ENCODE measurements at places on chromosomes 2 and 18.

DNA sequence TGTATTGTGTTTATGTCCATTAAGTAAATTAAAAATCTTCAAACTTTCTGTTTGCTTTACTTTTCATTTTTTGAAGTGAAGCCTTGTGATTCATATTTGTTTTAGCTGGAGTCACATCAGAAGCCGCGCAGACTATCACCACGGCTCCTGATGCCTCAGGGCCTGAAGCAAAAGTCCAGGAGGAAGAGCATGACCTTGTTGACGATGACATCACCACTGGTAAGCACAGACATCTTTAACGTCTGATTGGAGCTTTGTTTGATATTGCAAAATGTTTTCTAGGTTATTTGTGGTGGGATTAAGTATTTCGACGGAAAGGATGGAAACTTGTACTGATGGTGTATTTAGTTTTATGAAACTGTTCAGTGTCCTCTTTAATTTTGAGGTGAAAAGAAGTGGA, 164.8 kb downstream of the WDR7 start:
- DNase-seq: no peak

DNA sequence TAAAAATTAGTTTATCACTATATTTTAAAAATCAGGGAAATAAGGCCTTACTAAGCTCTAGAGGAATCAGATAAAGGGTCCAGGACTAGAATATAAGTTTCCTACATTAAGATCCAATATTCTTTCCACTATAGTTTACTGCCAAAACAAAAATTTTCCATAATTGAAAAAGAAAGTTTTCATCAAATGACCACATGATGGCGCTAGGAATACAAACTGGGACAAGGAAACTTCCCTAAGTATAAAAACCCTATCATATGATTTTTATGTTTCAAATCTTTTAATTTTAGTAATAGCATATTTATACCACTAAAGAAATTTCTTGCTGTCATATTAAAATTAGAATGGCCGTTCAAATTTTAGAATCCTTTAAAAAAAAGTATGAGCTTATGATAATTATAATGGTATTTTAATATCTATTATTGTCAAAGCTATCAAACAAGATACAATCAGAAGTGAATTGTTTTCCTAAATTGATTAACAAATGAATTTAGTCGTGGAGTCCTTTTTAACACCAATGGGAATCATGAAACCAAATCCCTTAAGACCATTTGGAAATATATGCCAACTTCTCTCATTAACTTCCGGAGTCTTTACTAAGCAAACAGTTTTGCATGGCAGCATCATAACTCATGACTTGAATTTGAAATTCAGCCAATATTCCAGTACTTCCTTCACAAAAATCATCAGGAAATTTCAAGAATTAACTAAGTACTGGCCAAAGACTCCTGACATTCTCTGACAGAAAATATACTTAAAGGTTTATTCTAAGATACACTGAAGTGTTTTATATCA, 70.3 kb downstream of the SCN1A start:
- DNase-seq: peak; percentile 45

- DNase-seq: no peak
These were observed 60.1 kb upstream of the SLC16A14 start for GRCh38 chr2:230128623-230129342.

GRCh38 chr18:8668381-8668780, 37.0 kb upstream of the MTCL1 start:
- no peak for DNase-seq

DNA sequence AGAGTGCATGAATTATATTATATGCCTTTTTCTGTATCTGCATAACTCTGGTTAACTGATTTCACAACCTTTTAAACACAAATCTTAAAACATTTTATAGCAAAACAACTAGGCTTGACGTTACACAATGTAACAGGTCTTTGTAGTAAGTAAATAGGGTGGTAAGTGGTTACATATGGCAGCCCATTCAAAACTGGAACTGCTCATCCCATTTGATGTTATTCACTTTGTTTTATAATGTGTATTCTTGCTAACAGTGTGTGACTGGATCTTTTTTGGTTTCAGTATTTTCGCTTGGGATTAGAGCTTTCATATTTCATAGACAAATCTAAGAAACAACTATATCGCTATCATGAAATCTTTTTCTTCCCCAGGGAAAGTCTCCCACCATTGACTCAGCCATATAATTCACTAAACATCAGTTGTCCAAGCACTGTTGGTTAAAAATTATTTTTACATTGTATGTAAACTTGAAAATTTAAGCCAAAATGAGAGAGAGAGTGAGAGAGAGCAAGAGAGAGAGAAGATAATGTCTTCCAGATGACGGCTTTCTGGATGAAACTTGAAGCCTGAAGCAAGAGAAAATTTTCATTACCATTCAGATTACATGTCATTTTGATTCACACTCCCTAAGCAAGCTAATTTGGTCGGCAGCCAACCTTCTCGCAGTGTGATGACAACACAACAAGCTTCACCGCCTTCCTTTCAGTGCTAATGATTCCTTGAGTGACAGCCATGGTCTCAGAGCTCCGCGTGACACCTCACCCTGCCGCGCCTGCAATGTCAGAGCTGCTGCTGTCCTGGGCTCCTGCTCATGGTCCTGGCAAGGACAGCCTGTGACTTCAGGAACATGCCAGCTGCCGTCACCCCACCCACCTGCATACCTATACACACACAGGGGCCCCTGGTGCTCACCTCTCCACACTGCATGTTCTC, 946.9 kb upstream of the SOX11 start:
- no peak for DNase-seq

DNA sequence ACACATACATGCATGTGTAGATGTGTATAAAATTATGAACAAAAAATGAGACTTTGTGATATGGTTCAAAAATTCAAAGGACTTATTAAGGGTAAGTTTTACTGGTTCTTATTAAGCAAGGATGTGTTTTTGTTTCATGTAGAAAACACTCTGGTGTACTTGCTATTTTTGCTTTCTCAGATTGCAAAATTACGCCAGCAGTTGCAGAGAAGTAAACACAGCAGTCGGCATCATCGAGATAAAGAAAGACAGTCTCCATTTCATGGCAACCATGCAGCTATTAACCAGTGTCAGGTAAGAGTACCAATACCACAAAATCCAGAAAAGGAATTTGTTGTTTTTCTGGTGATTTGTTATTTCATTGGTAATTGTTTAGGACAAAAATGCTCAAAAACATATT, 91.3 kb downstream of the FAM117B start:
- no peak for DNase-seq

- DNase-seq: no peak
These were observed 80.9 kb downstream of the SP100 start for GRCh38 chr2:230496891-230497290.

GRCh38 chr2:18961991-18962421, 372.6 kb upstream of the NT5C1B start:
- DNase-seq: no peak

GRCh38 chr2:160156100-160156499, 44.0 kb downstream of the ITGB6 start:
- no peak for DNase-seq

DNA sequence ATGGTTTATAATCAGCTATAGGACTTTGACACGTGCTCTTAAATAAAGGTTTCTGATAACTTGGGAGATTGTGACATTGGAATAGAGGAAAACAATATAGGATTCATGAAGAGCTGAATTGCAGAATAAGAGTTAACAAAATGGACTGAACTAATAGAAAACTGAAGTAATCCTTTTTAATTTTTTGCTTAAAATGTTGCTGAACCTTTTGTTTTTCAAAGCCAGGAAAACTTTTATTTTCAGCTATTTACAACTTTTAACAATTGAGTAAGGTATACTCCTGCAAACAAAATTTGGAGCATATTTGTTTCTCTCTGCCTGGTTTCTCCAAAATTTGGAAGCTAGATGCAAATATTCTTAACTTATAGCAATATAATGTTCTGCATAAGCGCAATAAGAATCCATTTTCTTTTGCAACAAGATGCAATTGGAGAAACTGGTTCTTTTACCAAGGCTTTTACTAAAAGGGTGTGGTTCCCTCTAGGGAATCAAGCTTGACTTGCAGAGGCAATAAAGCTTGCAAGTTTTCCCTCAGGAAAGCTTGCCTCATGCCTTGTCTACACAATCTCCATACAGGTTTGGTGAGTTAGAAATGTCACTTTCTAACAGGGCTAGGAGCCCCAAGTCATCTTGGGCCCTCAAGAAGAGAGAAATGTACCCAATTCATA, 10.3 kb upstream of the PDK1 start:
- DNase-seq: no peak

DNA sequence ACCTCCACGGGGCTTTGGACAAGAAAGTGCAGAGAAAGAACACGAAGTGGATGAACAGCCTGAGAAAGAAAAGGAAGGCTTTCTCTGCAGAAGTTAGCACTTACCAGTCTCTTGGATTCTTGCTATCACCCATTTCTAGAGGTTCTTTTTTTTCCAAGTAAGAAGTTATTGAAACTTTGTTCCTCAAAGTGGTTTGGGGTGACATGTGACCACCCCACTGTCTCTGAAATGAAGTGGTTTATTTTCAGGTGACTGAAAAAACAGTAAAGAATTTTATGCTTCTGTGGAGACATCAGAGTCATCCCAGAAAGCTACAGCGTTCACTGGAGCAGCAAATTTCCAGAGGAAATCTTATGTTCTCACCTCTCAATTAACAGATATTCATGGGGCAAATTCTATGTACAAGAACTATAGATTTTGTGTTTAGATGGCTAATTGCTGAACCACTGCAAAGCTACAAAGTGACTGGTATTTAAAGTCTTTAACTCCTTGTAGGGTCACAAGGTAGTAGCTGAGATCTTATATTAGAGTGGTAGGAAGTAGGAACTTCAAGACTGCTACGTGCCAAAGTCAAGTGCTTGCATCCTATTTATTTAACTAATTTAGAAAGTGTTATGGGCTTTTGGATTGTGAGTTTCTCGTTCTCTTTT, 267.5 kb downstream of the TGIF1 start:
- DNase-seq: no peak

DNA sequence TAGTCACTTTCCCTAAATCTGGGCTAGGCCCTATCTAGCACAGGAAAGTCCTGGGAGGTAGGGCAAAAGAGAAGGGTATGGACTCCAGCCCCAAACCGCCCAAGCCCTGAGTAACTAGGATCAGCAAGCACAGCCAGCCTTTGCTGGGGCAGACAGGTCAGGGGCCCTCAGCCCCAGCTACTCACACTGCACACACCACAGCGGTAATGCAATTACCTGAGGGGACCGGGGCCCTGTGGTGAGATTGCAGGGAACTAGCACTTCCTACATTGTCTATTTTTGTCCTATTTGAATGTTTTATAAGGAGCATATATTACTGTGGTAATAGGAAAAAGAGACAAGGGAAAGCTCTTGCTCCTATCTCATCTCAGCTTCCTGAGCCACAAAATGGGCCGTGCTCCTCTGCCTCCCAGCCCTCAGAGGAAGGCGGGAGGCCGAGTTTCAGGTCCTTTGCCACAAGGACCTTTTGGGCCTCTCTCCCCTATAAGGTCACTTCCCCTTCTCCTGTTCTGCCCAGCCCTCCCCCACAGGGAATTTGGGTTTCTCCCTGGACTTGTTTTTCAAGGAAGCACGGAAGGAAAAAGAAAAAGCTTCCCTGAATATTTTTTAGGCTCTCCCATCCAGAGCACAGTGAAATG, 20.5 kb downstream of the RAB11FIP5 start:
- no peak for DNase-seq

DNA sequence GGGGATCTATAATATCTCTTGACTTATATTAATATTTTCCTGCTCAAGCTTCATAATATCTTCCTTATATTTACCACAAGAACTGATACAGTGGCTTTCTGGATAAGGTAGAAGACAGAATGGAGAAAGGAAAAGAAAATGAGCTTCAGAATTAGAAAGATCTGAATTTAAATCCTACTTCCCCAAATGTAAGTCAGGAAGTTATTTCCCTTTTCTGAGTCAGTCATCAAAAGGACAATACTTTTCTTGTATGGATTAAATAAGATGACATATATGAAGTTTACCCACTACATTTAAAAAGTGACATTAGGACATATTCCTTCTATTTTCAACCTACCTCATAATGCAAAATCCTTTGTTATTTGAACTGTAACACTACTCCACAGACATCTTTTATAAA, 19.0 kb downstream of the KRCC1 start:
- no peak for DNase-seq

- DNase-seq: no peak
These were observed 266.3 kb upstream of the AGAP1 start for GRCh38 chr2:235227590-235227989.

DNA sequence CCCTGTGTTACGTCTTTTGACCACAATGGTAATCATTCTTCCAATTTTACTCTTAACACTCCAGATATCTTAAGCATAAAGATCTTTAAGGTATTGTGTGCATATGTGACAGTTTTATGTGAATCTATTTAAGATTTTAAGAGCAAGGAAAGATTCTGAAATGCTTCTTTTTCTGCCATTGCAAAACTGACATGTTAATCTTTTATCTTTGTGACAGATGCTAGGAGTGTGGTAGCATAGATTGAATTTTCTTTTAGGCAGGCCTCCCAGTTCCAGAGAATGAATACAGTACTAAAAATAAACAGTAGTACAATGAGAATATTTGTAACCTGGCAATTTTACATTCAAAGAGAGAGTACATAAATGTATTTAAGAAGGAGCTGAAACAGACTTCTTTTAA, 232.5 kb upstream of the ZSWIM2 start:
- DNase-seq: no peak

DNA sequence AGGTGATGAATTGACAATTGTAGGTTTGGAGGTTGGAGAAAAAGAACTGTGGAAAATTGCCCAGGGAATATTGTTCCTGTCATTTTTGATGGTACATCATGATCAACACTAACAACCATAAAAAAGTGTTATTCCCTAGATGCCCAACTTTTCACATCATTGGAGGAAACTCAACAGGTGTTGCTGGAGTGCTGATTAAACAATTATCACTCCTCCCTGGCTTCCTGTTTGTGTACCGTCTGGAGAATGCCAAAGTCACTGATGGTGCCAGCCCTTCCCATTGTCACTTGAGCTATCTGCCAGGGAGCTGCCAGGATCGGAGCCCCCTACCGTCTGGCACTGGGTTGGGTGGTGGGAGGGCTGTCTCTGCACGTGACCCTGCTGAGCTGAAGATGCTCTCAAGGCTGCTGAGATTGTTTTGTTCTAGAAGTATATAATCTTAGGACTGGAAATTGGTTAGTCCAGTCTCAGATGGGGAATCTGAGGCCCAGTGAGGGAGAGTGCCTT, 156.9 kb downstream of the PRKCE start:
- no peak for DNase-seq

DNA sequence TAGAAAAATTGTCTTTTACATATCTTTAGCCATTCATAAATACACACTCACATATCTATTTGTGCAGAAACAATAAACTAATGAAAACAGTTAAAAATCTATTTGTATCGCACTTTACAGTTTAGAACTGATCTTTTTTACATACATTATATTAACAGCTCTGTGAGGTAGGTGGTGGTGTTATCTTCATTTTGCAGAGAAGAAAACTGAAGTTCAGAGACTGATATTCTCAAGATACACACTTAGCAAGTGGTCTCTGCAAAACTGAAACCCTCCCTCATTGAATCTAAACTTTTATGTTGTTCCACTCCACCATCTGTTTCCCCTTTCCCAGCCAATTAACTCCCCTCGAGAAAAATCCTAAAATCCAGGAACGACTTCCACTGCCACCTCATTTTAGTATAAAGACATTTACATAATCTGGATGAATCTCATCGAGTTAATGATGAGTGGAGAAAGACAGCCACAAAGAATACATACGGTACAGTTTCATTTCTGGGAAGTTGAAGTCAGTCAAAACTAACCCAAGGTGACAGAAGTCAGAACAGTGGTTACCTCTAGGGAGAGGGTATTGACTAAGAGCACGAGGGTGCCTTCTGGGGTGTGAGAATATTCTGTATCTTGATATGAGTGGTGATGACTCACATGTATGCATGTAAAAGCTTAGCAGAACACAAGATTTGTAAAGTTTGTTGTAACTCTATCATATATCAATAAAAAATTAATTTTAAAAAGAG, 524.2 kb upstream of the TCF4 start:
- no peak for DNase-seq

- DNase-seq: no peak
These were observed 52.8 kb downstream of the TTC32 start for GRCh38 chr2:19848952-19849351.
